ENCODE measurements at places on chromosomes 6 and 20.

DNA sequence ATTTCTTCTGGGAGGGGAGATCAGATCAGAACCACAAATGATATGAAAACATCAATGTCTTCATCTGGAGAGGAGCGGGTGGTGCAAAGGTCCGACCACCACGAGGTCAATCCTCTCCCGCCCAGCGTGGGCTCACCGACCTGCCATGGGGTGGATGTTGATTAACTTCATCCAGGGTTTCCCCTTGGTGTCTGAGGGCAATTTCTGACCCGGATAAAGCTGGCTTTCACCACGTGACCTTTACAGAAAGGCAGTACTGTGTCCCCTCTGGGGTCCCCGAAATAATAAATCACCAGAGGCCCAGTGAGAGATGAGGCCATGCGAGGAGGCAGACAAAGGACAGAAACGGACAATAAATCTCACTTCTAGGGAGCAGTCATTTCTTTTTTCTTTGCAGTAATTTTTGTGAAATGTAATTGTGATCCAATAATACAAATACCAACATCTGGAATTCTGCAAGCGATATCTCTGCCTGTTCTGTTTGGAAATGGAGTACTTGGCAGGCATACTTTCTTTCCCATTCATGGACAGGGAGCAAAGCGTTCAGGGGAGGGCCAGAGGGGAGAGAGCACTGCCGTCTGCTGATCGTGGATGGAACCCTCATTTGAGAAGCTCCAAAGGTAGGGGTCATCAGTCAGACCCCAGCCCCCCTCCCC, 55.1 kb upstream of the APCDD1L start:
- H3K27me3 ChIP-seq: peaks cover 24% of the 10 kb centered on the region
- H3K36me3 ChIP-seq: no peaks in the 10 kb centered on the region
- no peak overlapping the region for H3K4me3 ChIP-seq
- no peak for DNase-seq

DNA sequence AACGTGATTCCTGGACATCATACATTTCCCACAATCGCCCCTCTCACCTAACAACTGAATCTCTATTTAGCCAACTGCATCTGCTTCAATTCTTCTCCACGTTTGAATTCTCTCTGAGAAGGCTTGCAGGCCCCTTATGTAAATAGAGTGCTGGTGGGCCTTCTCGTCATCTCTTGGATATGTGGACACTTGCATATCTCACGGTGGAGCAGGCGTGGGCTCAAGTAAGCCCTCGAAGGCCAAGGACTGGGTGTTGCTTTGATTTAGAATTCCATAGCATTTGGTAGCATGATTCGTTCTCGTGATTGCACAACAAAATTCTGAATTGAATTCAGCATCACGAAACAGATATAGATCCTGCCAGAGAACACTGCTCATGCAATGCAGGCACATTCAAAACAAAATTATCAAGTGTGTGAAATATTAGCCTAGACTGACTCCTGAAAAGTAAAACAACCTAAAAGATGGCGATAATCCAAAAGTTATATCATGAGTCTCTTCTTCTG, 613.6 kb downstream of the TFAP2A start:
- H3K36me3 ChIP-seq: no peaks in the 10 kb centered on the region
- no peak overlapping the region for H3K27ac ChIP-seq
- DNase-seq: no peak
- no peak overlapping the region for H3K4me3 ChIP-seq
- H3K4me1 ChIP-seq: no peaks in the 10 kb centered on the region

DNA sequence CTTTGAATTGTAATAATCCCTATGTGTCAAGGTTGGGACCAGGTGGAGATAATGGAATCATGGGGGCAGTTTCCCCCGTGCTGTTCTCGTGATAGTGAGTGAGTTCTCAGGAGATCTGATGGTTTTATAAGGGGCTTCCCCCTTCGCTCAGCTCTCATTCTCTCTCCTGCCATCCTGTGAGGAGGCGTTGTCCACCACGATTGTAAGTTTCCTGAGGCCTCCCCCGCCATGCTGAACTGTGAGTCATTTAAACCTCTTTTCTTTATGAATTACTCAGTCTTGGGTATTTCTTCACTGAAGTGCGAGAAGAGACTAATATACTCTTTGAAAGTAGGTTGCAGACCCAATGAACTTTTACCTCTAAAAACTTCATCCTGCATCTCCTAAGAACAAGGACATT, 39.2 kb upstream of the KCNG1 start:
- H3K27me3 ChIP-seq: peaks cover 37% of the 10 kb centered on the region
- no peaks in the 10 kb centered on the region for H3K4me1 ChIP-seq
- H3K27ac ChIP-seq: no peak overlapping the region

GRCh38 chr6:157831018-157831369, 7.9 kb downstream of the SNX9 start:
- H3K4me1 ChIP-seq: peaks cover 49% of the 10 kb centered on the region
- no peak for DNase-seq
- no peaks in the 10 kb centered on the region for H3K27me3 ChIP-seq

DNA sequence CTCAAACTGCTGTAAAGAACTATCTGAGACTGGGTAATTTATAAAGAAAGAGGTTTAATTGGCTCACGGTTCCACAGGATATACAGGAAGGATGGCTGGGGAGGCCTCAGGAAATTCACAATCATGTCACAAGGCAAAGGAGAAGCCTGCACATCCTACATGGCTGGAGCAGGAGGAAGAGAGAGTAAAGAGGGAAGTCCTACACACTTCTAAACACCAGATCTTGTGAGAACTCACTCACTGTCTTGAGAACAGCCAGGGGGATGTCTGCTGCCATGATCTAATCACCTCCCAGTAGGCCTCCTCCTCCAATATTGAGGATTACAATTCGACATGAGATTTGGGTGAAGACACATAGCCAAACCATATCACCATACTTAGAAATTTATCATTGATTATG, 1307.0 kb upstream of the GJE1 start:
- H3K27me3 ChIP-seq: no peaks in the 10 kb centered on the region
- H3K27ac ChIP-seq: no peak overlapping the region
- no peak overlapping the region for H3K4me3 ChIP-seq
- H3K36me3 ChIP-seq: no peaks in the 10 kb centered on the region
- DNase-seq: no peak
- no peaks in the 10 kb centered on the region for H3K4me1 ChIP-seq

GRCh38 chr6:8435845-8436168, 462 bp upstream of the SLC35B3 start:
- H3K4me1 ChIP-seq: peaks cover 34% of the 10 kb centered on the region
- no peaks in the 10 kb centered on the region for H3K36me3 ChIP-seq

DNA sequence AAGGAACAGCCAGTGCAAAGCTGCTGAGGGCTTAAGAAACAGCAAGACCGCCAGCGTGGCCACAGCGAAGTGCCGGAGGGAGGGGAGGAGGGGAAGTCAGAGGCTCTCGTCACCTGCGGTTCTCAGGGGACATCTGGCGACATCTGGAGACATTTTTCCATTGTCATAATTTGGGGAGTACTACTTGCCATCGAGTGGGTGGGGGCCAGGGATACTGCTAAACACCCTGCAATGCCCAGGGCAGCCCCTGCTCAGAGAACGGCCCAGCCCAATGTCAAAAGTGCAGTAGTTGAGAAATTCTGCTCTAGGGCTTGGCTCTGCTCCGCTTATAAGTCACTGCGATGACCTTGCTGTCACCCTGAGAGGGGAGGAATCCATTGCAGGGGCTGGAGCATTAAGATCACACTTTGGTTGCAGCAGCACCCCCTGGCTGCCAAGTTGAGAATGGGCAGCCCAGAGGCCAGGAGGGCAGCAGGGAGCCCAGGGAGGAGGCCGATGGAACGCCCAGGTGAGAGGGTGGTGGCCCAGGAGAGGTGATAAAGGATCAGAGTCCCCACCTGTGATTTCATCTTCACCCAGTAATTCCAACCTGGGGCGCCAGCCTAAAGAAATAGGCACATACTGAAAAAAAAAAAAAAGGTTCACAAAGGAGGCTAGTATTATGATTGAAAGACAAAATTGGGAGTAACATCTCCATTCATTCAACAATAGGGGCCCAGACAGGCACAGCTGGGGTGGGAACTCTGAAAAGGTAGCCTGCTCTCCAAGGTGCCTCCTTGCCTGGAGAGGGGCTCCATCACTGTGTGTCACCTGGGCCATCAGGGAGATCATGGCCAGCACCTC, 218.2 kb downstream of the BMP7 start:
- H3K4me1 ChIP-seq: peaks cover 42% of the 10 kb centered on the region
- no peaks in the 10 kb centered on the region for H3K36me3 ChIP-seq
- peak overlapping the region; percentile 51 for H3K27ac ChIP-seq
- peak; percentile 67 for DNase-seq

GRCh38 chr6:149483334-149483725, 1.5 kb downstream of the ZC3H12D start:
- H3K27ac ChIP-seq: peak overlapping the region; percentile 33
- no peaks in the 10 kb centered on the region for H3K27me3 ChIP-seq
- H3K4me3 ChIP-seq: no peak overlapping the region
- no peak for DNase-seq

DNA sequence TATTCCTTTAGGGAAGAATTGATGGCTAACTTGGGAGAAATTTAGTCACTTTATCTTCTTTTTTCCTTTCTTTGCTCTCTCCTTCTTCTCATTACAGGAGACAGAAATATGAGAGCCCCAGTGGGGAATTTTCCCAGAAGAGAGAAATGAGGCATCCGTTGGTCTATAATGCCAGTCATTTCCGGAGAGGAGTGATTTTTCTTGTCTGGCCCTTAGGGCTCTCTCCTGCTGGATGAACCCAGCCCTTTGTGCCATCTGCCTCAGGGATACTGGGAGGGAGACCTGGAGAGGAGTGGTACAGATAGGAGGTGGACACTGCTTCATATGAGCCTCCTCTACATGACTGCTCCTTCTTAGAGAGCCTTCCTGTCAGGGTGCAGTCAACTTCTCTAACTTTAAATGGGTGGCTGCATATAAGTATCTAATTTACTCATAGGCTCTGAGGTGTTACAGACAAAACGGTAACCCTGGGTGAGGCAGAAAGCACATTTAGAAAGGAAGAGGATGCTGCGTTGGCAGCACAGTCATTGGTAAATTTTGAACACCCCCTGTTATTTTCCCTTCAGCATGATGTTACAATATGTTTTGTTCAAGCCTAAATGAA, 21.9 kb downstream of the RIMS1 start:
- H3K27ac ChIP-seq: no peak overlapping the region
- H3K4me1 ChIP-seq: no peaks in the 10 kb centered on the region
- no peaks in the 10 kb centered on the region for H3K36me3 ChIP-seq
- no peak overlapping the region for H3K4me3 ChIP-seq
- DNase-seq: no peak

DNA sequence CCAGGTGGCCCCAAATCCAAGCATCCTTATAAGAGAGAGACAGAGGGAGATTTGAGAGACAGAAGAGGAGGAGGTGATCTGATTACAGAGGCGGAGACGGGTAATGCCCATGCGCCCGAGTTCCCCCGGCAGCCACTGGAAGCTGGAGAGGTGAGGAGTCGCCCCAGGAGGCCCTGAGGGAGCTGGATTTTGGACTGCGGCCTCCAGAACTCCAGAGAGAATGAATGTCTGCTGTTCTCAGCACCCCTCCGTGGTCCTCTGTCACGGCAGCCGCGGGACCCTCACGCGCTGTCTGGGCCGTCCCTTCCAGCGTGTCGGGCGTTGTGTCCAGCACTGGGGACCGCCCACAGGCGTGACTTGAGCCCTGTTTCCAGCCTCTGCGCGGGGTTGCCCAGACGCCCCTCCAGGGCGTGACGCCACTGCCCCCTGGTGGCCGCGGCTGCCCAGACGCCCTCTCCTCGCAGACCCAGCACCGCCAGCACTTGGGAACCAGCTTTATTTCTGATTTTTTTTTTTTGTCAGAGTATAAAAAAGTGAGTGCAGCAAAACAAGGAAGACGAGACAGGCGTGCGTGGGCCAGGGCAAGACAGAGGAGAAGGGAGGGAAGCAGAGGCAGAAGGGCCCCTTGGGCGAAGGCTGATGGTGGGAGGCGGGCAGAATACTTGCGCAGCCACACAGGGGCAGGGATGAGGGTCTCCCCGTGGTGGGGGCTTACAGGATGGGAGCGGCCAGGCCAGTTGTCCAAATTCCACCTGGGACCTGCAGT, 4.1 kb upstream of the ZNF512B start:
- H3K27ac ChIP-seq: no peak overlapping the region
- H3K36me3 ChIP-seq: no peaks in the 10 kb centered on the region
- H3K27me3 ChIP-seq: no peaks in the 10 kb centered on the region
- H3K4me1 ChIP-seq: peaks cover 34% of the 10 kb centered on the region

- DNase-seq: no peak
- no peak overlapping the region for H3K4me3 ChIP-seq
- H3K4me1 ChIP-seq: no peaks in the 10 kb centered on the region
- H3K27ac ChIP-seq: no peak overlapping the region
- no peaks in the 10 kb centered on the region for H3K36me3 ChIP-seq
Observed at GRCh38 chr6:44284121-44284520, 13.9 kb downstream of the TMEM151B start.

GRCh38 chr6:113636357-113636824, 220.8 kb upstream of the MARCKS start:
- H3K27ac ChIP-seq: peak overlapping the region; percentile 59
- DNase-seq: no peak
- no peaks in the 10 kb centered on the region for H3K27me3 ChIP-seq
- H3K36me3 ChIP-seq: no peaks in the 10 kb centered on the region

DNA sequence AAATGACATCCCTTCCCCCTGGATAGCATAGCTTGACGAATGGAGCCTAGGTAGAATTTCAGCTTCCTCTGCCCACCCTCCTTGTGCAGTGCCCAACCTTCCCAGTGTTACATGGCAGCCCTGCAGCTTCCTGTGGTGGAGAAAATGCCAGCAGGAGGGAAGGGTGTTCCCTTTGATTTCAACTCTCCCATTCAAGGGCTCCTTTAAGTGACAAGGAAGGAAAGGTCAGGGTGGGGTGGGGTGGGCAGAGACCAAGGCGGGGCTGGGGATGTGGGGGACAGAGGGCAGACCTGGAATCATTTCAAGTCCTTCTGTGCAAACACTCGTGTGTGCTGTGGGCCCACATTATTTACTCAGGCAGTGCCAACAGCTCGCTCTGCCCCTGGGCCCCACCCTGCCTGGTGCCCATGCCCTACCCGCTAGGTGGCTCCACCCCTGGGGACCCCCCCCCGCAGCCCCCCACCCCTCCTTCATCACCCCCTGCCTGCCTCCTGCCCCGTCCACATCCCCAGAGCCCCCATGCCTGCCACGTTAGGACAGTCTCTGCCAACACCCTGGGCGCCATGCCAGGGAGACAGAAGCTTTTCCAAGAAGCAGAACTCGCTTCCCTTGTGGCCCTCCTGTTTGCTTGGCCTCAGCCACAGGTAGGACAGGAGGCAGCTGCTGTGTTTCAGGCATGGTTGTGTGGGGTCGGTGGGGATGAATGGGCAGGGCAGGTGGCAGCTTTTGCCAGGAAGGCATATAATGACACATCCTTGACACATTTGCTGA, 9.4 kb downstream of the SPDEF start:
- H3K27ac ChIP-seq: peak overlapping the region; percentile 36
- no peaks in the 10 kb centered on the region for H3K27me3 ChIP-seq
- H3K4me3 ChIP-seq: no peak overlapping the region
- H3K4me1 ChIP-seq: peaks cover 10% of the 10 kb centered on the region
- DNase-seq: no peak

All from suprapubic skin (tissue), 4 donors.